Activated CD8-positive, alpha-beta T cell treated with anti-CD3 and anti-CD28 coated beads, Interleukin-2, amount 10 ng/mL, durations not matched to agents 7 days and 5 days (primary cell): ENCODE measurements at places on chromosomes 11 and 22. TPM values are rescaled to one million over a fixed set of nuclear protein-coding genes. Genes with fewer than 3 reads are reported as not detected.

DNAJB7 gene
- not detected for total RNA-seq

GDPD4 gene
- total RNA-seq, result not detected

GRCh38 chr11:27234043-27234668 lies 128.9 kb downstream of the CCDC34 start:
- DNase-seq, result no peak

DNA sequence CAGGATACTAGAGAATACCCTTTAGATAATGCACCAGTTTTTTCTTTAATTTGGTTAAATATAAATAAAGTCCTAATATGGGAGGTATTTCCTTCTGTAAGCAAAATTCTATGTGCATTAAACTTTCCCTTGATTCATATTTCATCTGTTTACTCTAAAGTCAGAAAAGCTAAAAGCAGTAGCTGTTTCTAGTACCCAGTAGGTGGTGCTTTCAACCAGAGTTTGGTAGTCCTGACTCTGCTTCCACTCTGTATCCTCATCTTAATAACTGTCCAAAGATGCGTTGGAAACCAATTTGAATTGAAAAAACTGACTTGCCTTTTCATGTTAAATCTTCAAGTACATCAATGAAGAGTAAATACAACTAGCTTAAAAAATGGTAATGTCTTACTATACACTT lies 1065.2 kb downstream of the JRKL start:
- DNase-seq, result no peak

DNA sequence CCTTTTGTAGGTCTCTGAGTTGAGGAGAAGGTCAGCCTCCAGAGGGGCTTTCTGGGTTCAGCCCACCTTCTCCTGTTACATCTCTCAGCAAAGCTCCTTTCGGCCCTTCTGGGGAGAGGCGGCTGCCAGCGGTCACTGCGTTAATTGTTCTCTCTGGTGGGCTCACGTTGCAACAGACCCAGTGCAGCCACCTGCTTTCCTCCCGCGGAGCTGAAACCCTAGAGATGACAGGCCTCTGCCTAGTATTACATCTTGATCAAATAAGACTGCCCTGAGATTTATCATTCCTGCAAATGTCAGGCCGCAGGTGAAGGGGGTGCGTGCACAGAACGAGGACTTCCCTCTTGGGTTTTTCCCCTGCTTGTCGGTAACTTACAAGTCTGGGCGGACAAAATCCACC lies 43.2 kb upstream of the CREB3L1 start:
- no peak for DNase-seq

DNA sequence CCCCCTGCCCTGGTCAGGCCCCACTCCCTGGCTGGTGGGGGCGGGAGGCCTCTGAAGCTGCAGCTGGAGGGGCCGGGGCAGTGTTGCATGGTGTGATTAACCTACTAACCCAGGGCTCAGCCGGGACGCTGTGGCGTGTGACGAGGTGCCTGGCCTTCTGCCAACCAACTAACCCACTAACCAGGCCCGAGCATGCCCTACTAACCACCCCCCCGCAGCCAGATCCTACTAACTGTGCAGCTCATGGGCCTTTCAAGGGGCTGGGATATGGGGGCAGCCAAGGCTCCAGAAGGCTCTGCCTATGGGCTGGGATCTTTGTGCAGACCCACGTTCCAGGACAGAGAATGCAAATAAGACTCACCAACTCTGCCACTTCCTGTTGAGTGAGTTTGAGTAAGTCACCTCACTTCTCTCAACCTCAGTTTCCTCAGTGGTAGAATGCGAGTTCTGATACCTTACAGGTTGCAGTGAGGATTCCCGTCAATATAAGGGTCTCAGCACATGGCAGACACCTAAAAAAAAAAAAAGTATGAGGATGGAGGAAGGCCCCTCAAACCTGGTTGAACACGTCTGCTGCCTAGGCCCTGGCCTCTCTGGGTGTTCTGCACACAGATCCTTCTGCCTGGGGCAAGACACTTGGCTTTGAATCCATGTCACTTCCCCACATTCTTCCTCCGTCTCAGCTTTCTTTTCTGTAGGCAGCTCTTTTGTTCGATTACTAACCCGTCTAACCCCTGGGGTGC lies 14.1 kb downstream of the MIAT start:
- DNase-seq, result peak; percentile 81

- DNase-seq, result no peak
These were observed 30.6 kb downstream of the RSF1 start for GRCh38 chr11:77789731-77790476.

GRCh38 chr11:71246559-71246958 lies 5.8 kb downstream of the SHANK2 start:
- no peak for DNase-seq

DNA sequence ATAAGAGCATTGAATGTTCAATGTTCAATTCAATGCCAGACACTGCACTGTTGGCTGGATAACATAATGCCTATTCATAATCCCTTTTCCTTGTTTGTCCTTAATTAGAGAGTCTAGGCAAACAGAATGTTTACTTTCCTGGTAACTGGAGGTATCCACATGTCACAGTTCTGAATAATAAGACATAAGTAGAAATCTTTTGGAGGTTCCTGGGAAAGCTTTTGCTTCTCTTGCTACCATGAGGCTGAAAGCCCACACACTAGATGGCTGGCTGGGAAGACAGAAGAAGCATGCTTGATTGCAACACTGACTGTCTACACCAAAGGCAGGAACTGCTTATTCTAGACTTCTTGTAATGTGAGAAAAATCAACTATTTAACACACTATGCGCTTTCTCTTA lies 79.5 kb downstream of the GAB2 start:
- DNase-seq, result no peak

GRCh38 chr11:108973402-108974162 lies 308.7 kb downstream of the DDX10 start:
- no peak for DNase-seq

DNA sequence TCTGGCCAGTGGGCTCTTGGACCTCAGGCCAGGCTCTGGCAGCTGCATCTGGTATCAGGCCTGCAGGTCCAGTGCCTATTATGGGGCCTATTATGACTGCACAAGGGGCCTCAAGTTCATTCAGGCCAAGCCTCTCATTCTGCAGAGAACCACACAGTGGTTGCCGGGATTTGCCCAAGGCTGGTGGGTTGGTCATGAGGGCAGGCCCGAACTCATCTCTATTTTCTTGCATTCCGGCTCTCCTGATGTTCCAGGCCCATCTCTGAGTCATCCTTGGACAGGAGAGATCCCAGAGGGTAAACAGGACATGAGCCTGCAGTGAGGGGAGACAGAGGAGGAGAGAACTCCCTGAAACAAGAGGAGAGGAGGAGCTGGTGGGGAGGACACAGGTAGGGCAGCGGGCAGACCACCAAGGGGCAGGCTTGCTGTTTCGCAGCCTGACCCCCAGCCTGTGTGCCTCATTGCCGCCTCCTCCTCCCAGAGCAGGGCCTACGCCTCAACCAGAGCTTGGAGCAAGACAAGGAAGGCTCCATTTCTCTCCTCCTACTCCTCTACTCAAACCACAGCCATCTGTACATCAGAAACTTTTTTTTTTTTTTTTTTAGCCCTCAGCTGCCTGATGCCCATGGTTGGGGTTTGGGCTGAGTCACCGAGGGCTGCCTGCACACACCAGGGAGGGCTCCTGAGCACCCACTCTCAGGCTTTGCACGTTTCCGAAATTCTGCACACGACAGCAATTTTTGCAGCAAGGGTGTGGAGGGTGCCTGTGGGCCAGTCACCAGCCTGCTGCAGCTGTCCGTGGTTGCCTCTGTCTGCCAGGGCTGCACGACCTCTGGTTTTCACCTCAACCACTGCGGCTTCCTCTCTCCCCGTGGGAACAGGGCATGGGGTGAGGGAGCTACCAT lies 12.7 kb upstream of the TREH start:
- DNase-seq, result peak; percentile 70

LMO1 gene
- not detected for total RNA-seq

CRYAB gene
- total RNA-seq, result not detected

GRCh38 chr11:126304457-126305075 lies 706 bp downstream of the DCPS start:
- no peak for DNase-seq

- DNase-seq, result no peak
These were observed 141.0 kb downstream of the SLC17A6 start for GRCh38 chr11:22479208-22479607.

GRCh38 chr11:64036087-64037026 lies 626 bp downstream of the FLRT1 start:
- DNase-seq, result no peak

- no peak for DNase-seq
These were observed 7.0 kb upstream of the POLA2 start for GRCh38 chr11:65254724-65255123.

RFPL2 gene
- not detected for total RNA-seq

C1QTNF6 gene
- 6.2 TPM for total RNA-seq

DNA sequence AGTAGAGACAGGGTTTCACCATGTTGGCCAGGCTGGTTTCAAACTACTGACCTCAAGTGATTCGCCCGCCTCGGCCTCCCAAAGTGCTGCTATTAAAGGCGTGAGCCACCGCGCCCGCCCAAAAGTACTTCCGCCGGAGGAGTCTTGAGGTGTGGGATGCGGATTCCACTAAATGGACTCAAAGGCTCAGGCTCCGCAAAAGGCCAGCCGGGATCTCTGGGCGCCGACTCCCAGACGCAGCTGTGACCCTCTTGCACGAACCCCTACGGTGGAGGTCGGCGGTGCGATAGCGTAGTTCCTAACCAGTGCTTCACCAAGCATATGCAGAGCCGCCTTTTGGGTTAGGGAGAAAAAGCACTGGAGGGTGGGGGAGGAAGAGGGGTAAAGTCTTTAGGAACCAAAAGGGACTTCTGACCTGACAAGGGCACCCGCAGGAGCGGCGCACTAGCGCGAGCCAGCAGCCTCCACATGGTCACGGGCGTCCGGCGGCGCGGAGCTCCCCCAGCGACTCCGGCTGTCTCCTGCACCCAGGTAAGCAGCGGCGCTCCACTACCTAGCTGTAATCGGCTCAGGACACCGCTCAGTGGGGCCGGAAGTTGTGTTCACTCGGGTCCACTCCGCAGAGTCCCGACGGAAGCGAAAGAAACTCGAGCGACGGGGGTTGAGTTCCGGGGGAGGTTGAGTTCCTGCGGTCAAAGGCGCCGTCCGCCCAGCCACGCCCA lies at the start of gene MRPL16:
MRPL16 (minus strand) TSS at position 590 of the 722 bp plus-strand sequence; CDS start at position 470, 120 bp downstream.
- peak; percentile 95 for DNase-seq

DNA sequence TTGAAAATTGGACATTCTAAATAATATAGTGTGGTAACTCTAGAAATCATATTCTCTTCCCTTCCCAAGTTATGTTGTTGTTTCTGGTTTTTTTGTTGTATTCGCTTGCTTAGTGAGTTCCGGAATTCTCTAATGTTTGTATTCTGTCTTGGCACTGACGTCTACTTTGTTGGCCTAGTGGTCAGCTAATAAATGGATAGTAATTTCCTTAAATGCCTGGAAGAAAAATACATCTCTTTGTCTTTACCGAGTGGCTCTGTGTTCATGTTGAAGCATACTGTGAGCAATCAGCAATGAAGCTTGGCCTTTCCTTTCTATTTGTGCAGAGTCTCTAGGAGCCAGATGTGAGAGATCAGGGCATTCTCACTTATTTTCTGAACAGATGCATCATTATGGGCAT lies 1225.7 kb downstream of the JRKL start:
- no peak for DNase-seq

GRCh38 chr11:119046489-119046888 lies 10.5 kb downstream of the HYOU1 start:
- no peak for DNase-seq

DNA sequence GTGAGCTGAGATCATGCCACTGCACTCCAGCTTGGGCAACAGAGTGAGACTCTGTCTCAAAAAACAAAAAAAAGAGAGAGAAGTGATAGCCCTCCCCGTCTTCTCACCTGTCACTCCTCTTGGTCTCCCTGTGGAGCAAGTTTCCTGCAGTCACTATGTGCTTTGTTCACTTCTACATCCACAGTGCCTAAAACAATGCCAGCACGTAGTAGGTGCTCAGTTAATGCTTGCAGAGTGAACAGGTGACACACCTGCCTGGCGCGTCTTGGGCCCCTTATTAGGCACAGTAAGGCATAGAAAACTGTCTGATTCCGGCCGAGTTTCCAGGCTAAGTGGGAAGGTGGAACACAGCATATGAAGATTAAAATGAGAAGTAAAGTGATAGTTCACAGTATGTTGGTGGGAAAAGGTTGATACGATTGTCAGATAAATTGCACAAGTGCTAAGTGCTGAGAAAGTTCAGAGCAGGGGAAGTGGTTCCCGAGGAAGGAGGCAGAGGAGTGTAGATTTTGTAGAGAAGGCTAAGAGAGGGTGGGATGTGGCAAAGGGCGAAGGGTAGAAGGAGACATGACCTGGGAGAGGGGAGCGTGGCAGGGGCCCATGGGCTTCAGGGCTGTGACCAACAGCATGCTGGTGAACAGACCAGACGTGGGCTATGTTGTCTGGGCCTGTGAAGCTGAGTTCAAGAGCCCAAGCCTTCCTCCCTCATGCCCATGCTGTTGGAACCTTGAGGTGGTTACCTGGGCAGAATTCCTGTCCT lies 41.9 kb downstream of the BCR start:
- DNase-seq, result no peak

- DNase-seq, result peak; percentile 20
These were observed at the start of gene BDNF for GRCh38 chr11:27700351-27701301. BDNF (minus strand) TSS chr11:27700455; CDS start chr11:27658564, 41,891 bp downstream.

DNA sequence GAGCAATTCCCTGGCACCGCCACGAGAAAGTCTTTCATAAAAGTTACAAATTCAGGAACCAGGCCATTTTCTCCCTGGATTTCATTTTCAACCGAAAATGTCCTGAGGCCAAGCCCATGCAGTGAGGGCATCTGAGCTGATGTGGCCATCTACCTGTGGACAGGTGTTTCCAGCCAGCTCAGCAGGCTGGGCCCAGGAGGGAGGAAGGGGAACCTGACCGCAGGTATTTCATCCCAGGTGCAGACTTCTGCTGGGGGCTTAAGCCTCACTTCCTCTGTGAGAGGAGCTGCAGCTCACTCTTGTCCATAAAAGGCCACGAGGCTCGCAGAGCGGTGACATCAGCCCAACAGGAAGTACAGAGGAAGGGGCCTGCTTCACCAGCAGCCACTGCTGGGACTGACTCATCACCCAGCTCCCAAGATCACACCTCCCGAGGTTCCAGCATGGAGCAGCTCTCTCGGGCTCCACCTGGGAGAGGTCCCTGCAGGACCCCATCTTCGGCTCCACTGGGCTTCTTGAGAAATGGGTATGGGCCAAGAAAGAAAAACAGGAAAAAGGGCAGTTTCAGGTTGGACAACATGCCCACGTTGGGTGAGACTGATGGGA lies 56.4 kb downstream of the MYH9 start:
- peak; percentile 91 for DNase-seq

DNA sequence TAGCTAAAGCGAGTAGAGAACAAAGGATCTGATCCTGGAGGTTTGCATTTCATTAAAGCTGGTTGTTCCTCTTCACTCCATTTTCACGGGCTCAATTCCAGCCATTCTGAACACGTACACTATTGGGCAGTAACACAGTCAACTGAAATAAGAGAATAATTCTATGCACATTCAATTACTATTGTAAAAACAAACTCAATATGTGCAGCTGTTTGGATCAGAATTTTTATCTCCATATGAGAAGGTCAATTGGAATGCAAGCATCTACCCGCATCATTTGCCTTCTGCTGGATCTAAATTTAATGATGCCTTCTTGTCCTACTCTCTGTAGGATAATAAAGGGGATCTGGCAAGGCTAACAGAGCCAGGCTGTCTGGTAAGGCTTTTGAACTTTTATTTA lies 562.8 kb upstream of the CCDC179 start:
- no peak for DNase-seq

PKDREJ gene
- total RNA-seq, result not detected

- DNase-seq, result no peak
These were observed 50.4 kb upstream of the A4GALT start for GRCh38 chr22:42770941-42771647.

PRODH gene
- not detected for total RNA-seq
